T-helper 2 cell treated with Interferon-gamma antibody and Interleukin-4, amounts not matched to agents 100 ng/mL and 5 ng/mL, for 36 hours (primary cell): ENCODE measurements at places on chromosomes 13 and 19. TPM values are rescaled to one million over a fixed set of nuclear protein-coding genes. Genes with fewer than 3 reads are reported as not detected.

The AP1M2 gene
- not detected in 2 replicates for total RNA-seq

The BSG gene
- total RNA-seq = 226 and 237 TPM in 2 replicates

The GRK1 gene
- 0.05 TPM in 1 of 2 replicates, not detected in the other for total RNA-seq

The ZNF497 gene
- 0.73 and 1.1 TPM in 2 replicates for total RNA-seq

The LGALS4 gene
- total RNA-seq = 1.7 and 2.0 TPM in 2 replicates

The HPN gene
- total RNA-seq = not detected in 2 replicates

The DNAAF3 gene
- 0.18 TPM in 1 of 2 replicates, not detected in the other for total RNA-seq

The SRRM5 gene
- total RNA-seq = 0.59 and 0.82 TPM in 2 replicates

The AMER2 gene
- not detected in 2 replicates for total RNA-seq

The ERICH6B gene
- not detected in 2 replicates for total RNA-seq

The RDH8 gene
- total RNA-seq = not detected in 2 replicates

The NCAN gene
- 0.48 TPM in 1 of 2 replicates, not detected in the other for total RNA-seq

The CCDC169 gene
- 0.32 TPM in 1 of 2 replicates, not detected in the other for total RNA-seq

The OR7E24 gene
- not detected in 2 replicates for total RNA-seq

The FUT1 gene
- total RNA-seq = 0.25 and 0.36 TPM in 2 replicates

The GGACT gene
- 5.6 and 6.2 TPM in 2 replicates for total RNA-seq

The CAPN12 gene
- 4.4 and 5.3 TPM in 2 replicates for total RNA-seq

The IFNL1 gene
- 0.25 TPM in 1 of 2 replicates, not detected in the other for total RNA-seq

The CIRBP gene
- 195 and 200 TPM in 2 replicates for total RNA-seq

The COMP gene
- total RNA-seq = not detected in 2 replicates

The KIRREL2 gene
- total RNA-seq = 0.20 and 0.25 TPM in 2 replicates

The RFPL4AL1 gene
- total RNA-seq = not detected in 2 replicates

The LHB gene
- total RNA-seq = not detected in 2 replicates

The LIM2 gene
- total RNA-seq = 0.18 TPM in 1 of 2 replicates, not detected in the other

The FGF9 gene
- not detected in 2 replicates for total RNA-seq

The ACER1 gene
- total RNA-seq = 0.11 and 0.18 TPM in 2 replicates

The OR10H1 gene
- total RNA-seq = not detected in 2 replicates

The ICAM1 gene
- 19.4 and 21.7 TPM in 2 replicates for total RNA-seq

The KIR2DL4 gene
- not detected in 2 replicates for total RNA-seq

The GFY gene
- total RNA-seq = not detected in 2 replicates

The SIAH3 gene
- total RNA-seq = 0.14 TPM in 2 replicates

The CGB3 gene
- total RNA-seq = not detected in 2 replicates

The ZNF837 gene
- 1.4 and 1.7 TPM in 2 replicates for total RNA-seq
